ENCODE measurements at places on chromosomes 6 and 20.

GRCh38 chr20:45368221-45368980, 5.4 kb downstream of the SYS1 start:
- peak; percentile 13 for DNase-seq

DNA sequence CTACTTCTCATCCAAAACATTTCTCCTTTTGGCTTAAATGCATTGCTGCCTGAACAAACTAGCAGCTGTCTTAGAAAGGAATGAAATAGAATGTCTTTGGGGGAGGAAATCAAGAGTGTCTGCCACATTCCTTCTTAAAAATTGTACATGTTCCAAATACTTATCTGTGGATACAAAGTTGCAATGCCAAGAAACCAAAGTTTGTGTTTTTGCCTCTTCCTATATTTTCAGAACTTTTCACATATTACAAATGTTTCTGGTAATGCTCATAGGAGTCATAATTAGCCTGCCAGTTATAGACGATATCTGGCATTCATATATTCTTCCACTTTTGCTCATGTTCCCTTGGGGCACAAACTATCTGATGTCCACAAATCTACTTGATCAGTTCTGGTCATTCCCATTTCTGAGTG, 165.5 kb upstream of the BMP5 start:
- no peak for DNase-seq

DNA sequence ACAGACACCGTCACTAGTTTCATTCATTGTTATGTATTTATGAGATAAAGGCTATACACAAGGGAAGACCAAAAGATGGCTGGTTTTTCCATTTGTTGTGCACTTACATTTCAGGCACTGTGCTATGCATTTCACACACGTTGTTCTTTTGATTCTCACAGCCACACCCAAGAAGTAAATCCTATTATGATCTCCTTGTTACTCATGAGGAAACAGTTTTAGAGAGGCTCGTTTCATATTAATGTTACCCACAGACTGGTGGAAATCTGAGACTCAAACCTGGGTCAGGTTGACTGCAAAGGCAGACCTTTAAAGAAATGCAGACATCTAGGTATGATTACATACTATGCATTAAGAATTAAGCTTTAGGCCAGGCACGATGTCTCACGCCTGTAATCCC, 34.9 kb downstream of the SHLD1 start:
- DNase-seq = no peak

GRCh38 chr6:139181236-139181635, 46.4 kb downstream of the HECA start:
- no peak for DNase-seq

DNA sequence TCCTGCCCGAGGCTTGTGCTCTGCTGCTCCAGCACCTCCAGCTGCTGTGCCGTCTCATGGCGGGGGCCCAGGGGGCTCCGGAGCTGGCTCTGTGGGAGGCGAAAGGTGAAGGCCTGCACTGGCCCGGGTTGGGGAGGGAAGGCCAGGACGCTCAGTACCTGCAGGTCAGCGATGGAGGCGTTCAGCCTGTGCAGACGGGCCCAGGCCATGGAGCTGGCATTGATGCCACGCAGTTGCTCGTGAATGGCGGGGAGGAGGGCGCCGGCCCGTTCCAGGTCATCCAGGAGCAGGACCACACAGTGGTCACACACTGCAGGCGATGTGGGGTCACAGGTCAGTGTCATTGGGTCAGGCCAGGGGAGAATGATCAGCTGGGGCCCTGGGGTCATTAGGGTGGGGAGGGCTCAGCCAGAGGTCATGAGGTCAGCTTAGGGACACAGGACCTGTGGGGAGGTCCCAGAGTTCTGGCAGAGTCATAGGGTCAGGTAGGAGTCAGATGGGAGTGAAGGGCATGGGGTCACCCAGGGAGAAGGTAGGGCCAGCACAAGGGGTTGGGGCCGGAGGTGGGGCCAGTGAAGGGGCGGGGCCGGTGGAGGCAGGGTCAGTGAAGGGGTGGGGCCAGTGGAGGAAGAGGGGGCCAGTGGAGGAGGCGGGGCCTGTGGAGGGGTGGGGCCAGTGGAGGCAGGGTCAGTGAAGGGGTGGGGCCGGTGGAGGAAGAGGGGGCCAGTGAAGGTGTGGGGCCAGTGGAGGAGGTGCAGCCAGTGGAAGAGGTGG, 18.0 kb downstream of the ADRM1 start:
- DNase-seq = no peak

DNA sequence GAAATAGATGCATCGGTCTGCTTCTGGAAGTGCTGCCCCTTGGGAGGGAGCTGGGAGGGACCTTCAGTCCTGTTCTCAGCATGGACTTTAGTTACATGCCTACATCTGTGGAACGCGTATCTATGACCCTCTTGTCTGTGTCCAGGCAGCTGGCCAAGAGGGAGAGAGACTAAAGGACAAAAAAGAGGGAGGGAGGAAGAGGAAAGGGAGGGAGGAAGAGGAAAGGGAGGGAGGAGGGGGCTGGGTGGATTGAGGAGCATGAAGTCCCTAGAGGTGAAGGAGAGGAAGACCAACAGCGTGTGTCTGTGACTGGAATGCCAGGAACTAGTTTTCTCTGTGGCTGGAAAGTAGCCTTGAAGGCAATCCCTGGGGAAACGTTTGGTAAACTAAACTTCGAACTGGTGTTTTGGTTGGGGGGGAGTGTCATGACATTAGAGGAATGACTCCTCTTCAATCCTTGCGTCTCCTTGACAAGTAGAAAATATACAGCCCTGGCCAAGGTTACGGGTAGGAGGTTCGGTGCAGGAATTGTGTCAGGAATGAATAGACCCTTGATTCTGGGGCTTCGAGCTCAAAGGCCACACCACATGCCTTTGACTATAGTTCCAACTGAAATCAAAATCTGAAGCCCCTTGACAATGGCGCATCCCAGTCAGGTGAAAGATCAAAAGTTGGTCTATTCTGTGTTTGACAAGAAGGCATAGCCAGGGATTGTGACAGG, 52.0 kb upstream of the PLEKHG1 start:
- DNase-seq = no peak

DNA sequence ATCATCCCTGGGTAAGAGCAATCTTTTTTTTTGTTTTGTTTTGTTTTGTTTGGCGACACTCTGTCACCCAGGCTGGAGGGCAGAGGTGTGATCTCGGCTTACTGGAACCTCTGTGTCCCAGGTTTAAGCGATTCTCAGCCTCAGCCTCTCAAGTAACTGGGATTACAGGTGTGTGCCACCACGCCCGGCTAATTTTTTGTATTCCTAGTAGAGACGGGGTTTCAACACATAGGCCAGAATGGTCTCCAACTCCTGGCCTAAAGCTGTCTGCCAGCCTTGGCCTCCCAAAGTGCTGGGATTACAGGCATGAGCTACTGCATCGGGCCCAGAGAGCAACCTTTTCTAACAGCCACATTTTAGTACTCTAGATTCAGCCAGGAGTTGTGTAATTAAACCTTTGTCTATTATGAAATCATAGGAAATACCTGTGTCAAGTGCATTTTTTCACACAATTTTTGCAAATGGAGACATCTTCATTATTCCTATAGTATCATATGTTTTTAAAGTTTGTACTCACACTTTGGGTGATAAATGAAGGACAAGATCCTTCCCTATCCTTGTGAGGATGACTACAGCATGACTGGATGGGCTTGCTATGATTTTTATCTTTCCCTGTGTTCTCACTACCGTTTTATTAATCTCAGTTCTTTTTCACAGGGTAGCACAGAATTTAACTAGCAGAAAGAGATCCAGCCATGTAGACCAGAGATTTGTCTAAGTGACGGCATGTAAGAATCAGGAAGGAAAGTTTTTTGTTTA, 82.6 kb downstream of the OR2B2 start:
- no peak for DNase-seq

Data from effector CD4-positive, alpha-beta T cell (primary cell).